ENCODE measurements at places on chromosomes 12 and 14.

- no peak for DNase-seq
These were observed 149.6 kb upstream of the DYRK2 start for GRCh38 chr12:67498991-67499390.

GRCh38 chr14:64945431-64946178 lies 3.1 kb upstream of the GPX2 start:
- no peak for DNase-seq

GRCh38 chr12:28645891-28646290 lies 455.6 kb downstream of the CCDC91 start:
- DNase-seq = no peak

DNA sequence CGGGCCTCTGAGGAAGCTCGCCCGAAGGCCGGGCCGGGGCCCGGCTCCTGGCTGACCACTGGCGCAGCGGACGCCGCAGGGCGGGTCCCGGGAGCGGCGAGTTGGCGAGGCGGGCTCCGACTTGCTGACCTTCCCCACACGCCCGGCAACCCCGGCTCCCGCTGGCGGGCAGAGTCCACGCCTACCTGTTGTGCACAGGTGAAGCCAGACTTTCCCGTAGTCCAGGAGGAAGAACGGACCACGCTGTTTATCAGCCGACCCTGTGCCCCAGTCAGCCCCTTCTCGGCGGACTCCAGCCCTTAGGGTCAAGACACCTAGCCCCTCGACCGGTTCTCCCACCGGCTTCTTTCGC lies 407 bp downstream of the HEATR5A start:
- DNase-seq = peak; percentile 8

DNA sequence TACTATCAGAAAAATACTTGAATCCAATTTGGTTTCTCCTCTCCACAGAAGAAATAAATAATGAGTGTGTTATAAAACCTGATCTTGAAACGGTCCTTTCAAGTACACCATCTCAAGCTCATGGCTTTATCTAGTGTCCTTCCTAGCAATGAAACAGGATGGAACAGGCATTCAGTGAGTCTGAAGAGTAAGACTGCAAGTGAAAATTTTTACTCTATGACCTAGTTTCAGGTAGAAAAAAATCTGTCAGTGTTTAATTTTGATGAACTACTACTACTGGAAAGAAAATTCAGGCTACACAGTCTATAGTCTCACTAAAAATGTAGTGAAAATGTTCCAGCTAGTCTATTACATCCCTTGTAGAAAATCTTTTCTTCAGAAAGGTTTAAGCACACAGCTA lies 7.7 kb downstream of the CBX5 start:
- DNase-seq = no peak

DNA sequence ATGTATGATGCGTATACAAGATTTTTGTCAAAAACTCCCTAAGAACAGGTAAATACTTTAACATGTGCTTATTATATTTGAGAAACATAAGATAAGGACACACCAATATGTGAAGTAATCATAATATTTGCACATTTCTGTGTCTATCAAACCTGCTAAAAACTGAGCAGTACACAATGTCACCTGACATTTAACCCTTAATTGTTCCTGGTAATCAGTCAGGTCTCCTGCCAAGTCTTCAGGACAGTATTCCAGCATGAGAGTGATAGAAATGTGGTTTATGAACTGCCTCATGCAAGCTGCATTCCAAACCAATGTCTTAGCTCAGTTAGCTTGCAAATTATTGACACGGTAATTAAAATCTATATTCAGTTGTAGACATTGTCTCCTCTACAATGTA lies 4.2 kb downstream of the SOX5 start:
- no peak for DNase-seq

DNA sequence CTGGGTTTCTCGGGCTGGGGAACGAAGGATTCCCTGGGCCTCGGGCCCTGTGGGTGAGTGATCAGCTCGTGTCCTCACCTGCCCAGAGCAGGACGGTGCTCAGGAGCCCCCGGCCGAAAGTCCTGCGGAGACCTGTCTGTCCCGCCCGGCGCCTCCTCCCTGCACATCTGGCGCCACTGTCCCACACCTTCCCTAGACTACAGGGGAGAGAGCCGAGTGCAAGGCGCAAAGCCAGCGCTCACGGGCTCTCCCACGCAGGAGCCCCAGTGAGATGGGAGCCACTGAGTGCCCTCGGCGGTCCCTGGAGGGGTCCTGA lies 13.1 kb upstream of the TEX22 start:
- no peak for DNase-seq

DNA sequence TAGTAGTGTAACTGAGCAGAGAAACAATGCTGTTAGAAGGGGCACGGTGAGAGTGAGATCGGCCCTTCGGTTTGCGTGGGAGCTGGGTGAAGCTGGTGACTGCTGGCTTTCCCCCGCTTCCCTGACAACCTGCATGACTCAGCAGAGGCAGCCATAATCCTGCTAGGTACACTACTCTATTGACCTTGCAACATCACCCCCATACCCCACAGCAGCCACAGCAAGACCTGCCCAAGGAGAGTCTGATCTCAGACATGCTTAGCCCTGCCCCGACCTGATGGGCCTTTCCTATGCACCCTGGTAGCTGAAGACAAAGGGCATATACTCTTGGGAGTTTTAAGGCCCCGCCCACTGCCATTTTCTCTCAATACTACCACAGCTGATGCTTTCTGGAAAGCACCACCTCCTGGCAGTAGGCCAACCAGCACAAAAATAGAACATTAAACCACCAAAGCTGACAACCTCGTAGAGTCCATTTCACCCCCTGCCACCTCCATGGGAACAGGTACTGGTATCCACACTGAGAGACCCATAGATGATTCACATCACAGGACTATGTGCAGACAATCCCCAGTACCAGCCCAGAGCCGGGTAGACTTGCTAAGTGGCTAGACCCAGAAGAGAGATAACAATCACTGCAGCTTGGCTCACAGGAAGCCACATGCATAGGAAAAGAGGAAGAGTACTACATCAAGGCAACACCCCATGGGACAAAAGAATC lies 75.9 kb upstream of the RGS6 start:
- no peak for DNase-seq

DNA sequence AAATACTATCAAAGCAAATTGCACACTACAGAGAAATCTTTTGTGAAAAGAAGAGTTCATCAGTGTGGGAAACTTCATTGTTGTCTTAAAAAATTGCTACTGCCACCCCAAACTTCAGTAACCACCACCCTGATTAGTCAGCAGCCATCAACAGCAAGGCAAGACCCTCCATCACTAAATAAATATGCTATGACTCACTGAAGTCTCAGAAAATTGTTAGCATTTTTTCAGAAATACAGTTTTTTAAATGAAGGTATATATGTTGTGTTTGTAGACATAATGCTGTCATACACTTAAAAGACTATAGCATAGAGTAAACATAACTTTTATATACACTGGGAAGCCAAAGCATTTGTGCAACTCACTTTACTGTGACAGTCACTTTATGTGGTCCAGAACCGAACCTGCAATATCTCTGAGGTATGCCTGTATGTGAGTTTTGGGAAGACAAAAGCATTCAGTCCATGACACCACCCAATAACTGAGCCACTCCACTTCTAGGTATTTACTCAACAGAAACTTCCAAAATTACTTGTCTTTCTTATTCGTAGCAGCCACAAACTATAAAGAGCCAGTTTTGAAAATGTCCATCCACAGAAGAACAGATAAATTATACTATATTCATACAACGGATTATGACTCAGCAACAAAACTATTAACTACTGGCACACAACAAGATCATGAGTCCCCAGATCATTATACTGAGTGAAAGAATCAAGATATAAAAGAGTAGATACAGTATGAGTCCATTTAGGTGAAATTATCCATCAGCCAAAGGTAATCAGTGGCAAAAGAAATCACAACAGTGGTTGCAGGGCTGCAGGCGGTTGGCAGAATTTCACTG lies 649.6 kb downstream of the BCL11B start:
- DNase-seq = no peak

DNA sequence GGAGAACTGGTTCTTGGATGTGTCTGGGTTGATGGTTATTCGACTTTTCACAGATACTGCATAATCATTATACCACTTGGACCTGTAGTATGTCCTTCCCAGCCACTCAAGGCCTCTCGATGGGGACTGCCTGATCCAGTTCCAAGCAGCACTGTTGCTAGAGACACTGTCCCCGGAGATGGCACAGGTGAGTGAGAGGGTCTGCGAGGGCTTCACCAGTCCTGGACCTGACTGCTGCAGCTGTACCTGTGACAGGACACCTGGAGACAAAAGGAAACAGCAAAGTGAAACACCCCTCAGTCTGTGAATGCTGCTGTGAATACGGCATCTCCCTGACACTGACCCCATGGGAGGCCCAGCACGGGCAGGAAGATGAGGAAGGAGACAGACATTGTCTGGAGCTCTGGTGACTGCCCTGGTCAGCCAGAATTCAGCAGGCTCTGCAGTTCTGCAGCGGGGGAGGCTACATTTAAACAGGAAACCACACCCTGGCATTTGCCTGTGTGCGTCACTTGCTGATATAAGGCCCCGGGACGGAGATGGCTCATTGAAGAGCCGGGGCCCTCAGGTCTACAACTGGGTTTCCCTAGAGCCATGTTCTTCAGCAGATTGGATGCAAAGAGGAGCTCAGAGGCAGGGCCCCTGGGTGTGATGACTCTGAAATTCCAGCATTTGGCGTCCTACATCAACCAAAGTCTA lies 413.6 kb downstream of the TMEM121 start:
- no peak for DNase-seq
